ENCODE measurements at places on chromosomes 1 and 21. TPM values are rescaled to one million over a fixed set of nuclear protein-coding genes. Genes with fewer than 3 reads are reported as not detected.

TMEM81 gene
- 1.8 TPM for total RNA-seq

CA14 gene
- total RNA-seq, result not detected

EDARADD gene
- total RNA-seq, result 1.7 TPM

ENAH gene
- total RNA-seq, result 53.3 TPM

LYSMD1 gene
- total RNA-seq, result 7.4 TPM

PGLYRP3 gene
- total RNA-seq, result not detected

PAQR6 gene
- total RNA-seq, result 0.12 TPM

KLHDC9 gene
- not detected for total RNA-seq

Measured in RPMI7951 (cell line).